SK-N-SH (cell line): ENCODE measurements at places on chromosomes 2 and 18.

- no peaks in the 10 kb centered on the region for H3K27me3 ChIP-seq
- no peak overlapping the region for H3K27ac ChIP-seq
- H3K4me3 ChIP-seq, result no peak overlapping the region
These were observed 5.9 kb downstream of the GYPC start for GRCh38 chr2:126661702-126662500.

- H3K4me3 ChIP-seq, result no peak overlapping the region
- no peak overlapping the region for H3K27ac ChIP-seq
- peak; percentile 5 for DNase-seq
- H3K4me1 ChIP-seq, result no peaks in the 10 kb centered on the region
- peaks cover 7% of the 10 kb centered on the region; the same call in 1 of the 2 replicates for H3K36me3 ChIP-seq
- H3K27me3 ChIP-seq, result no peaks in the 10 kb centered on the region
These were observed 239.1 kb downstream of the SEPTIN10 start for GRCh38 chr2:109374548-109375130.

GRCh38 chr18:63187791-63188460 lies 131.6 kb downstream of the BCL2 start:
- H3K27ac ChIP-seq, result no peak overlapping the region
- no peaks in the 10 kb centered on the region for H3K27me3 ChIP-seq
- DNase-seq, result no peak
- H3K4me3 ChIP-seq, result no peak overlapping the region
- H3K4me1 ChIP-seq, result peaks cover 21% of the 10 kb centered on the region
- no peaks in the 10 kb centered on the region for H3K36me3 ChIP-seq

- H3K4me1 ChIP-seq, result no peaks in the 10 kb centered on the region
- no peak overlapping the region for H3K4me3 ChIP-seq
- H3K27ac ChIP-seq, result no peak overlapping the region
- no peaks in the 10 kb centered on the region for H3K27me3 ChIP-seq
- H3K36me3 ChIP-seq, result no peaks in the 10 kb centered on the region
These were observed 757.2 kb downstream of the GALR1 start for GRCh38 chr18:78006774-78007260.

GRCh38 chr2:29560566-29560965 lies 360.8 kb downstream of the ALK start:
- no peak for DNase-seq
- H3K27me3 ChIP-seq, result peaks cover 4% of the 10 kb centered on the region; the same call in 1 of the 2 replicates
- no peaks in the 10 kb centered on the region for H3K36me3 ChIP-seq
- peak overlapping the region; percentile 2; the same call in 1 of the 2 replicates for H3K27ac ChIP-seq
- H3K4me1 ChIP-seq, result peaks cover 53% of the 10 kb centered on the region

GRCh38 chr2:238162251-238162845 lies 3.6 kb downstream of the ERFE start:
- H3K36me3 ChIP-seq, result no peaks in the 10 kb centered on the region
- H3K4me3 ChIP-seq, result no peak overlapping the region
- DNase-seq, result peak; percentile 29
- 0 out of 2 replicates have a peak, but pooled peaks cover 4% of the 10 kb centered on the region for H3K4me1 ChIP-seq
- no peaks in the 10 kb centered on the region for H3K27me3 ChIP-seq
